IMR-90 (cell line): ENCODE measurements at places on chromosomes 6 and 20. TPM values are rescaled to one million over a fixed set of nuclear protein-coding genes. Genes with fewer than 3 reads are reported as not detected.
A peak's percentile ranks its signal among the peaks of the same experiment; 100 is the strongest.

The KIFC1 gene
- 33.9 and 35.3 TPM in 2 replicates for total RNA-seq

The IPCEF1 gene
- total RNA-seq = under 0.01 TPM in 2 replicates

The LCA5 gene
- total RNA-seq = 2.0 and 3.3 TPM in 2 replicates

The HLA-DMA gene
- total RNA-seq = 1.7 and 2.3 TPM in 2 replicates

DNA sequence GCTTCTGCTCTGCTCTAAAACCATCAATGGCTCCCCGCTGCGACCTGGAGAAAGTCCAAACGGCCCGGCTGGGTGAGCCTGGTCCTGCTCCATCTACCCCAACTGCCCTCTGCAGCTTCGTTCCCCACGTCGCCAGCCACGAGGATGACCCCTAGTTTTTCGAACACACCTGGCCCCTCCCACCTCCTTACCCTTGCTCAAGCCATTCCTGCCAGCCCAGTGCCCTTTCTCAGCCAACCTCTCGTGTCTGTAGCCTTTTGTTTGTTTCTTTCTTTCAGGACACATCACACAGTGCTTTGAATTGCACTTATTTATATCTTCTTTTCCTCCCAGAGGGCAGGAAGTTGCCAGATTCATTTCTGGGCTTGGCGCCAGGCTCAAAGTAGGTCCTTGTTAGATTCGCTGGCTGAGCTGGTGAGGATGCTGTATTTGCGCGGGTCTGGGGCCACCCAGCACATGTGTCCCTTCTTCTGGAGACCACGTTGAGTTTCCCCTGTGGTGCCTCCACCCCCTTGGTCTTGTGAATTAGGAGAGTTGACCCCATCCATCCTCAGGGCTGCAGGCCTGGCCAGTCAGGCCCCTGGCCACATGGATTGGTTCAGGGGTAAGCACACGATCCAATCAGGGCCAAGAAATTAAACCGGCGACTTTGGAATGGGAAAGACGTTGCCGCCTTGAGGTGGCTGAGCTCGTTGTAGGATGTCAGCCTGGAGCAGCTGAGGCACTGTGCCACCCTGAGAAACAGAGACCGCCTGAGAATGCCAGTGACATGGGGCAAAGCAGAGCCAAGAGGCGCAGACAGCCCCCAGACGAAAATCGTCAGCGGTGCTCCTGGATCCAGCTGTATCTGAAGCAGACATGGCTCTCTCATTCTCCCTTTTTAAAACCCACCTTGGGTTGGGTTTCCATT, 156.0 kb downstream of the CEBPB start:
- H3K27ac ChIP-seq = peak overlapping the region; percentile 21
- no peaks in the 10 kb centered on the region for H3K27me3 ChIP-seq
- peak; percentile 92 for DNase-seq
- no peaks in the 10 kb centered on the region for H3K36me3 ChIP-seq

- H3K27me3 ChIP-seq = no peaks in the 10 kb centered on the region
- no peak for DNase-seq
- H3K27ac ChIP-seq = no peak overlapping the region
These were observed 1.0 kb downstream of the ARMH2 start for GRCh38 chr6:24797596-24798216.

DNA sequence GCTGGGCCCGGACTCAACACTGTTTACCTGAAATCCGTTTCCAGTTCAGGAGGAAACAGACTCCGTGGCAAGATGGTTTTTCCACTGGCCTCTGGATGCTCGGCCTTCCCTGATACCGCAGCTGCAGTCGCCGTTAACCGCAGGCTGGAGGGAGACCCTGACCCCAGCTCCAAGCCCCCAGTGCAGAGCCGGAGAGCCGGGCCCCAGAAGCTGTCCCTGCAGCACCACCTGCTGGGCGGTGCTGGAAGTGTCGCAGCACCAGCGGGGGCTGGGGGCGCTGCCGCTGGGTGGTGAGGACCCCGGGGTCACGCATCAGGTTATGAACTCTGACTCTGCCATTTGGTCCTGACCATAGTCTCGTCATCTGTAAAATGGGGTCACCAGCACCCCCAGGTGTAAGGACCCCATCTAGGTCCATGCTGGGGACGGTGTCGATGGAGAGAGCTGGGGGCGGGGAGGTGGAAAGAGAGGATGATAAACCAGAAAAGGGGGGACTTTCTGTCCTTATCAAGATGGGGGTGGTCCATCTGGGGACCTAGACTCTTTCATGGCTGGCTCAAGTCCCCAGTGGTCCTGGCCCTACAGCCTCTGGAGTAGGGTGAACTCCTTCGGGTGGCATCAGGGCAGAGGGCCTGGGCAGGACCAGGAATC, 20.8 kb upstream of the CHRNA4 start:
- H3K4me1 ChIP-seq = no peaks in the 10 kb centered on the region
- H3K27ac ChIP-seq = no peak overlapping the region
- DNase-seq = no peak
- no peaks in the 10 kb centered on the region for H3K36me3 ChIP-seq
- H3K27me3 ChIP-seq = peaks cover 15% of the 10 kb centered on the region

- no peak overlapping the region for H3K27ac ChIP-seq
- no peaks in the 10 kb centered on the region for H3K36me3 ChIP-seq
- H3K27me3 ChIP-seq = no peaks in the 10 kb centered on the region
- no peak for DNase-seq
These were observed 203.6 kb downstream of the GJA1 start for GRCh38 chr6:121639021-121639420.

DNA sequence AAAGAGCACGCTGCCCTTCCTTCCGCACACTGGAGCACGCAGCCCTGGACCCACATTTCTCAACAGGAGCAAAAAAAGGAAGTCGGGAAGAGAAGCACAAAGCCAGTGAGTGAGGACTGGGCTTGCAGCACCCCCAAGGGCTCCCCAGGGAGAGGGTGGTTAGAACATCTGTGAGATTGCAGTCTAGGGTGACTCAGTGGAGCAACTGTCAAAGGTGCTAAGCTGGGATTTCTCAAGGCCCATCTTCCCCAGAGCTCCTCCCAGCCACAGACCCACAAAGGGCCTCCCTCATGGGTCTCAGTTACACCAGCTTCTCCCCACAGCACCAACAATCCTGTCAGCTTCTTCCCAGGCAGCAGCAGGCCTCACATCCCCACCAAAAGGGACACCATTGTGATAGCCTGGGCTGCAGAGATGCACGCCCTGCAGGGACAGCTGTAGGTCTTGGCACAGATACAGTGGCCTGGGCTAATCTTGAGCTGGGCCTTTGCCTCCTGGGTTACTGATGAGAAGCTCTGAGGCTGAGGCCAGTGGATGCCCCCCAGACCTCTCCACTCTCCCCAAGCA, 39.6 kb upstream of the CD93 start:
- DNase-seq = peak; percentile 60
- H3K27ac ChIP-seq = no peak overlapping the region
- no peak overlapping the region for H3K4me3 ChIP-seq
- H3K36me3 ChIP-seq = no peaks in the 10 kb centered on the region
- H3K4me1 ChIP-seq = peaks cover 8% of the 10 kb centered on the region

DNA sequence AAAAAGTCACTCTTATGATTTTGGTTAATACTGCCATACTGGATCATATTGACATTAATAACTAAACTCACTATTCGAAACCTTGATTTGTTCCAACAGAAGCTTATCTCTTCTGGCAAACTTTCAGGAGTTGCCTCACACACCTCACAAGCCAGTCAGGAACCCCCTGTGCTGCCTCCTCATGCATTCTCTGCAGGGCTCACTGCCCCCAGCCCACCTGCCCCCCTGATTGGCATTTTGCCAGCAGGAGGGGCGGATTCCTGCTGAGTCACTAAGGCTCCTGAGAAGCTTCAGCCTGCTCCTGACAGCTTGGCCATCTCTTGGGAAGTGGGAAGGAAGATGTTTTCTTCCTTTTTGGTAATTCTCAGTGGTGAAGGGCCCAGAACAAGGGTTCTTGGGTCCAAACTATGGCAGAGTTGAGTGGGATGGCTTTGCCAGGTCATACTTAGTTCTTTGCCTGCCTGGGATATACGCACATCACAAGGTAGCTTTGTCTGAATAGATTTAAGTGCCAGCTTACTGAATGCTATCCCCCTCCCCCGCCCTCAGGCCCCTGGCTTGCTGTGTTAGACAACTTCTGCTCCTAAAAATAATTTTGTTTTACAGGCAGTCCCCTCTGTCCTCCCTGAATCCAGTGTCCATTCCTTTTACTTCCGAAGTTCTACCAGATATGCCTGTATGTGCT, 31.4 kb downstream of the SLC35F1 start:
- no peaks in the 10 kb centered on the region for H3K4me1 ChIP-seq
- H3K4me3 ChIP-seq = no peak overlapping the region
- no peak overlapping the region for H3K27ac ChIP-seq
- no peak for DNase-seq
- no peaks in the 10 kb centered on the region for H3K36me3 ChIP-seq
- no peaks in the 10 kb centered on the region for H3K27me3 ChIP-seq

DNA sequence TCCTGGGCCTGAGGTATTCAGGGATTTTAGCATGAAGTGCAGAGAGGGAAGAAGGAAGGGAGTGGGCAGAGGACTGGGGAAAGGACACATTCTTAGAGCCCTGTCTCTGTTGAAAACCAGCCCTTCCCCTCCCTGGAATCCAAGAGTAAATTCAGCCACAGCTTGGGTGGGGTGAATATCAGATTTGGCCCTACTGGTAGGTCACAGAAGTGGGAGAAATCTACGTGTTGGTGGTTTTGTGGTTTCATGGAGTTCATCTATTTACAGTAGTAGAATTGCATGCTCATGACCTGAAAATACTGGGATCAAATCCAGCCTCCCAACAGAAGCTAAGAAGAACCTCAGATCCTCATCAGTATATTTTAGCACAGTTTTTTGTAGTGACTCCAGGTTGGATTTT, 404.4 kb downstream of the BMP2 start:
- DNase-seq = no peak
- no peaks in the 10 kb centered on the region for H3K27me3 ChIP-seq
- no peaks in the 10 kb centered on the region for H3K36me3 ChIP-seq
- H3K4me1 ChIP-seq = no peaks in the 10 kb centered on the region

- H3K4me3 ChIP-seq = no peak overlapping the region
- peak; percentile 76 for DNase-seq
- H3K36me3 ChIP-seq = peaks cover 6% of the 10 kb centered on the region
- H3K27me3 ChIP-seq = no peaks in the 10 kb centered on the region
- no peak overlapping the region for H3K27ac ChIP-seq
These were observed 5.6 kb upstream of the RPS21 start for GRCh38 chr20:62381202-62381797.

- no peak for DNase-seq
- H3K36me3 ChIP-seq = peaks cover 9% of the 10 kb centered on the region; the same call in 1 of the 2 replicates
- H3K4me1 ChIP-seq = peaks cover 7% of the 10 kb centered on the region
These were observed 272.9 kb downstream of the PRL start for GRCh38 chr6:22023937-22024336.

DNA sequence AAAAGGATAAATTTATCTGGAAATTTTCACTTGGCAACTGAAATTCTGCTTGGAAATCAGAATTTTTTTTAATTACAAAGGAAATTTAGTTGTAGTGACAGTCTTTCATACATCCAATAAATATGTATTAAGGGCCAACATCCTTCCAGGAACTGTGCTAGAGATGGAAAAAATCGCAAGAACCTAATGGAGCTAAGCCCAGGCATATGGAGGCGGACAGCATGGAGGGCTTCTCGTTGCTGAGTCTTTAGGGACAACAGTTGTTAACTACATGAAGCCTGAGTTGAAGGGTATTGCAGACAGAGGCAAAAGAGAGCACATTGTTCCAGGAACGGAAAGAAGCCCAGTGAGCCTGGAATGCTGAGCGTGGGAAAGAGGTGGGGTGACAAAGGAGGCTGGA, 208.9 kb downstream of the IBTK start:
- H3K36me3 ChIP-seq = no peaks in the 10 kb centered on the region
- no peak overlapping the region for H3K27ac ChIP-seq
- DNase-seq = no peak

GRCh38 chr20:4625687-4626086, 96.0 kb upstream of the PRND start:
- no peak overlapping the region for H3K27ac ChIP-seq
- H3K4me1 ChIP-seq = no peaks in the 10 kb centered on the region
- H3K4me3 ChIP-seq = no peak overlapping the region
- peaks cover 5% of the 10 kb centered on the region for H3K27me3 ChIP-seq
- no peak for DNase-seq

DNA sequence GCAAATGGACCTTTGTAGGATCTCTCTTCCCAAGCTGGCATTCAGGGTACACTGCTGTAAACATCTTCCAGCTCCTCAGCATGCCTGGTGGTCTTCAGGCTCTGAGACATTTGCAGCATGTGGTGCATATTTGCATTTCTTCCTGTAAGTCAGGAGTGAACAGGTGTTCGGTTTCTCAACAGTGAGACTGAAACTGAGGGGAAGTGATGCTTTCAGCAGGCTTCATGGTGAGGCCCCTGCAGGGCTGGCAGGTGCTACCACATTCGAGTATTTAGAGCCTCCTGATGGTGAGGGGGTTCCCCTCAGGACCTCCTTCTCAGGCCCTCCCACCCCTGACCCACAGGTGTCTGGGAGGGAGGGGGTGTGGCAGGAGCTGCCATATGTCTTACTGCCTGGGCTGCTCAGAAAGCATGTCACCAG, 15.1 kb downstream of the MYBL2 start:
- no peak overlapping the region for H3K27ac ChIP-seq
- no peaks in the 10 kb centered on the region for H3K4me1 ChIP-seq
- H3K36me3 ChIP-seq = no peaks in the 10 kb centered on the region; the same call in 1 of the 2 replicates
- no peak for DNase-seq

- H3K36me3 ChIP-seq = no peaks in the 10 kb centered on the region
- DNase-seq = peak; percentile 13
- no peak overlapping the region for H3K4me3 ChIP-seq
- no peaks in the 10 kb centered on the region for H3K27me3 ChIP-seq
These were observed 91.2 kb upstream of the SCP2D1 start for GRCh38 chr20:18722371-18722770.

GRCh38 chr6:70312165-70312745, 9.4 kb upstream of the COL9A1 start:
- no peak overlapping the region for H3K27ac ChIP-seq
- H3K36me3 ChIP-seq = no peaks in the 10 kb centered on the region
- peaks cover 23% of the 10 kb centered on the region for H3K27me3 ChIP-seq
- DNase-seq = peak; percentile 78
- H3K4me1 ChIP-seq = no peaks in the 10 kb centered on the region

DNA sequence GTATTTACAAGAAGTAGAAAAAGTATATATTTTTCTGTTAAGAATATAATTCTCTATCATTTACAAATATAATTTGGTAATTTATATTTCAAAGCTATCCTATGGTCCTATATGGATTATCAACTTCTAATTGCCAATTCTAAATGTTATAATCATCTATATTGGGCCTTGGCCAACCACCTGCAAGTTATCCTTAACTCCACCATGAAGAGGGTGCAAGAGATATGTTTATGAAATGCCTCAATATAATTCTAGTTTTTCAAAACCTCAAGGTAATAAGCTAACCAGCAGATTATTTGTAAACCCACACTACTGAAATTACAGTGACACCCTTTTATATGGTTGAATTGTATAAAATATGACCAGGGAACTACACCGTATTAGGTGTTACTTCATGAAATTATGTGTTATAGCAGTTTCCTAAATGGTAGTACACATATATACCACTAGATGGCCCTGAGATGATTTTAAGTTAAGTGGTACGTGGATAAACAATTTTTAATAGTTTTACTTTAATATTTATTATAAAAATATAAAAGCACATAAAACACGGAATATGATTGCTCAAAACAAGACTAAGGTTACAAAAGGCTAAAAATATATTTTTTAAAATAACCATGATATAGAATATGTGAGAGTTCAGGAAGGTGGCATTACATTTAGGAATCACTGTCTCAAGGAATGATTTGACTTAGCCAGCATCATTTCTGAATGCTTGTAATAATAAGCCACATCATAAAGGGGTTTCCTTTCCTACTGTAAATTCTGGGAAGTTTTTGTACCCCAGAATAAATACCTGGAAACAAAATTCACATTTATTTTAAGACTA, 9.8 kb upstream of the PNISR start:
- no peak overlapping the region for H3K4me3 ChIP-seq
- peak; percentile 44 for DNase-seq
- H3K27me3 ChIP-seq = no peaks in the 10 kb centered on the region
- no peak overlapping the region for H3K27ac ChIP-seq
- peaks cover 4% of the 10 kb centered on the region; the same call in 1 of the 2 replicates for H3K36me3 ChIP-seq
